ENCODE measurements at places on chromosomes 7 and 10.
A peak's percentile ranks its signal among the peaks of the same experiment; 100 is the strongest.

- DNase-seq: peak; percentile 48
These were observed 112.5 kb upstream of the ANKRD1 start for GRCh38 chr10:91033324-91033950.

DNA sequence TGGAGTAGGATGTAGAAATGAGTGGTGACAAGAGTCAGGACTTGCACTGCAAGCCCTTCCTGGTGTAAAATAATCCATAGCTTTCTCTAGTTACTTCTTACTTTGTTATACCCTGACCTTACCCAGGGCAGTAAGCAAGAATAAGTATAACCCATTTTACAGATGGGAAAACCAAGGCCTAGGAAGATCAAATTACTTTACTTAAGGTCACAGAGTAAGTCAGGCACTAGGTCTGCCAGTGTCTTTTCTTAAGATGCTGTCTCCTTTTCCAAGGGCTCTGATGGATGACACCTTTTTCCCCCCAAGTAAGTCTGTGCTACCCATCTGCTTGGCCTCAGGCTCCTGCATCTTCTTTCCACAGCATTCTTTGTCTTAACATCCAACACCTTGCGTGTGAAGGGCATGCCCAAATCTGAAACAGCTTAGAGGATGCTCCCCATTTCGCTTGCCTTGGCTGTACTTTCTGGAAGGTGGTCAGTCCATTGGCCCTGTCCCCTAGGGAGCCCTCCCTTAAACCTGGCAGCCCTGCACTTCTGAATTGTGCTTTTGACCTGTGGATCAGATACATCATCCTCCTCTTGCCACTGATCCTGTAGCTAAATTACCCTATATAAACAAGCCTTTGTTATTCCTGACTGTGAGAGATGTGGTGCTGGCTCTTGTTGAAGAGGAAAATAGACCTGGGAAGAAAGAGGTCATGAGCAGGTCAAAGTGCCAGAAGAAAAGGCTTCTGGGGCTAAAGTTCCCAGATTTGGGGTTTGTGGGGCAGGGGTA is 168.6 kb downstream of the LRMDA start:
- no peak for DNase-seq

DNA sequence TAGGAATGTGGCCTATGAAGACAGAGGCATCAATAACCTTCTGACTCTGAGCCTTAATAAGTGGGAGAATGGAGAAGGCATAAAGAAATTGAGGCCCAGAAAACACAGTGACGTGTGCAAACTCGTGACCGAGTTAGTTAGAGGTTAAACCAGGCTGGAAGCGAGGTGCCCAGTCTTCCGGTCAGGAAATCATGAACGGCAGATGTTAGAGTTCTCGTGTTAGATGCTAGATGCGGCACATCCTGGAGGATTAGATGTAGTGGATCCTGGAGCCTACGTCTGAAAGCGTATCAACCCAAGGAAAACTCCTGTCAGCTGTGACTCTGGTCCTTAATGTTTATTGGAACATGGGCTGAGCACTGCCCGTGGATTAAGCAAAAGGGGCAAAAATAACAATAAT is 275.9 kb downstream of the TCF7L2 start:
- no peak for DNase-seq

- DNase-seq: no peak
These were observed 6.1 kb downstream of the ENTPD1 start for GRCh38 chr10:95761939-95762492.

- DNase-seq: no peak
These were observed 246.2 kb downstream of the MAD1L1 start for GRCh38 chr7:1986366-1987083.

DNA sequence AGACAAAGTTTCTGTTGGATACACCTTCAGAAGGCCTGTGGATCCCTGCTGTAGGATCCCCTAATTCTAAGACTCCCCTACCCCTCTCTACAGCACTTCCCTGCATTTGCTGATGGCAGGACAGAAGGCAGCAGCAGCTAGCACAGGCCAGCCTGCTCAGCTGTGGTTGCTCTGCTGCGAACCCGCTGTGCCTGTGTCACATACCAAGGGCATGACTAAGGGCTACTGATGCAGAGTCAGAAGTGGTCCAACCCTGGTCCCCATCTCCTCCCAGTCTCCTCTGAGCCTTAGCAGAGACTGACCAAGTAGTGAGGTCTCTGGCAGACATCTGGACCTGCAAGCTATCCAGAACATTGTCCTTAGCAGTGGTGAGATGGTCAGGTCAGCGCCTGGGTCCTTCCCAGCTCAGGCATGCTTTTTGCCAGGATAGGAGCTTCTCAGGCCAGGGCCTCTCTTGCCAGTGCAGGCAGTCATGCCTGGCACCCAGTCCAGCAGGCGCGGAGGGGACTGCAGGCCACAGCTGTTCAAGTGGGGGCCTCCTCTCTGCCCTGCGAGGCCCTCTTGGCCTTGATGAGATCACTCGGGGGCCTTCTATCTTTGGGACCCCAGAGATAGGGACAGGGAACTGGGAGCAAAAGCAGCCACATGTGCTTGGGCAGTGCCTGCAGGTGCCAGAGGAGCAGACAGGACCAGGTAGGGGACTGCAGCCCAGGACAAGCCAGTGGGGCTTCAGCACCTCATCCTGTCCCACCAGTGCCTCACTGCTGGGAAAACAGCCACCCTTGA is 146.4 kb downstream of the ZNF248 start:
- DNase-seq: no peak

- DNase-seq: no peak
These were observed 7.6 kb downstream of the TCF7L2 start for GRCh38 chr10:112957640-112958092.

- DNase-seq: no peak
These were observed 97.3 kb downstream of the PIP4K2A start for GRCh38 chr10:22617051-22617450.

GRCh38 chr10:29694121-29694520 is 59.4 kb upstream of the SVIL start:
- DNase-seq: no peak

GRCh38 chr10:30041196-30042105 is 17.9 kb downstream of the JCAD start:
- DNase-seq: no peak

DNA sequence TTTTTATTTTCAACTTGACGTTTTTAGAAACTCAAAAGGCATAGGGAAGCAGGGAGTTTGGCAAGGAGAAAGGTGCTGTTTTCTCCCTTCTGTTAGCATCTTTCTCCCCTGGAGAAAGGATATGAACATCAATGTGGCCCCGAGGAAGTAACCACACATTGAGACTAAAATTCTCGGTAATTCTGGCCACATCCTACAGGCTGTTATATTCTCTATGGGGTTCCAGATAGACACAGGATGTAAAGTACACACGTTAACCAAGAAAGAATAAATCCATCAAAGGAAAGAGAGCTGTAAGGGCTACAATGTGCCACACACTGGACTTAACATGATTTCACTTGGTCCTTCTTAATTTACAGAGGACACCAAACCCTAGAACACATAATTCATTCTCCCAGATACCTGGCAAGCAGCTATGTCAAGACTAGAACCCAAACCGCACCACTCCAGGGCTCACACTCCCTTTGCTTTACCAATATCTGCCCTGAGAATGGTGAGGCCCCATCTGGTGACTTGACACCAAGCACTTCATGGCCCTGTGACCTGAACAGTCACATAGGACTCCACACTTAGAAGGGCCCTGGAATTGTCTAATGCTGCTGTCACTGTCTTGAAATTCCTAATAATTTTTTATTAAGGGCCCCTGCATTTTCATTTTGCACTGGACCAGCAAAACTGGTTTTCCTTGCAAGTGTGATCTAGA is 73.9 kb downstream of the PRLHR start:
- no peak for DNase-seq

DNA sequence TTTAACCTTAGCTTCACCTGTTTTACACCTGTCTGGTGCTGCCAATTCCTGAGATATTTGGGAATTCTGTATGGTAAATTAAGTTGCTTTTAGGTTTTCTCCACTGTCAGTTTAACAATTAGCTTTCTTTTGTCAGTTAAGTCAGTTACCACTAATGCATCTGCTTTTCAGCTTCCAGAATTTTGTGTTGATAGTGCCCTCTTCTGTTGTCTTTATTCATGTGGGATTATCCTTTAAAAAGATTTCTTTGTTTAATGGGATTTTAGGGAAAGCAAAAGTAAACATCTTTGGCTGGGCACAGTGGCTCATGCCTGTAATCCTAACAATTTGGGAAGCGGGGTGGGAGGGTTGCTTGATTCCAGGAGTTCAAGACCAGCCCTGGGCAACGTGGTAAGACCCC is 8.1 kb downstream of the TFAM start:
- no peak for DNase-seq

GRCh38 chr10:46528171-46528671 is 28.2 kb downstream of the GPRIN2 start:
- no peak for DNase-seq

DNA sequence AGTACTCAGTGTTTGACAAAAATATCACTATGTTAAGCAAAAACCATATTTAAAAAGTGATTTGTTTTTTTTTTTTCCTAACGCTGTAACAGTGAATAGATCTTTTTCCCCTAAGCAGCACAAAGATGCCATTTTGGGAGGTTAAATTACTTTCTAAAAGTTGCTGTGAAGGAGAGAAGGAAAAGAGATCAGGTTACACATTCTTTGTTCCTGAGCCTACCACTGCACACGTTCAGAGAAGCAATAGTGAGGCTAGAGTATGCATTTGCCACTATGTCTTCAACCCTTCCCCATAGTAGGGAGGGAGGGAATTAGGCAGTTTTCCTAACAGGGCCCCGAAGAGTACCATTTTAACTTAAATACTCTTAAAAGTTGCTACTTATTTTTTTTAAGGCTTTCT is 38.9 kb downstream of the BMPR1A start:
- peak; percentile 35 for DNase-seq

DNA sequence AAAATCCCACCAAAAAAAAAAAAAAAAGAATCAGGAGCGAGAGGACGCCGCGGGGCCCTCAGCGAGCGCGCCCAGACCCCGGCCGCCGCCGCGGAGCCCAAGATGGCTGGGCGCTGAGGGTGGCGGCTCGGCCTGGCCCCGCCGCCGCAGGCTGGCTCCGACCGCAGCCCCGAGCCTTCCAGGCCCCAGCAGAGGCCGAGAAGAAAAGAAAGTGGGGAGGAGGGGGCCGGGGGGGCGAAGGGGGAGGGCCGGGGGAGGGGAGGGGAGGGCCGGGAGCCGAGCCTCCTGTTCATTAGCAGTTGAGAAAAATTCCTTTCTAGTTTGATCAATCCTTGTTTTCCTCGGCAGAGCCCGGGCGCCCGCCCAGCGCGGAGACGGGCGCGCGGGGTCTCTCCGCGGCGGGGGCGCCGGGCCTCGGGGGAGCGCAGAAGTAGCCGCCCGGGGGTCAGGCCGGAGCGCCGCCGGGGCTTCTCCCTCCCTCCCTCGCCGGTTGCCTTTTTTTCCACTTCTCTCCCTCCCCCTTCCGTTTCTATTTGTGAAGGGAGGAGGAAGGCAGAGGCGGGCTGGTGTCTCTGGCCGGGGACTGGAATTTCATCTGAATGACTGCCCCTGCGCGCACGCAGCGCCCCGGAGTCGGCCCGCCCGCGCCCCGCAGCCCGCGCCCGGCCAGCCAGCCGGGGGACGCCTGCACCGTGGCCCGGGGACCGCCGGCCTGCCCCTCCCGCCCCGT is 778 bp upstream of the TRIM8 start:
- no peak for DNase-seq

- DNase-seq: no peak
These were observed 83.2 kb upstream of the BAIAP2L1 start for GRCh38 chr7:98483964-98484545.

GRCh38 chr7:27110186-27111031 is 7.9 kb upstream of the HOXA2 start:
- no peak for DNase-seq

GRCh38 chr10:11894381-11895107 is 71.4 kb downstream of the PROSER2 start:
- no peak for DNase-seq

- DNase-seq: no peak
These were observed 481.6 kb upstream of the LRRN3 start for GRCh38 chr7:110609336-110609735.

GRCh38 chr7:83837683-83838082 is 188.7 kb upstream of the SEMA3E start:
- DNase-seq: no peak

DNA sequence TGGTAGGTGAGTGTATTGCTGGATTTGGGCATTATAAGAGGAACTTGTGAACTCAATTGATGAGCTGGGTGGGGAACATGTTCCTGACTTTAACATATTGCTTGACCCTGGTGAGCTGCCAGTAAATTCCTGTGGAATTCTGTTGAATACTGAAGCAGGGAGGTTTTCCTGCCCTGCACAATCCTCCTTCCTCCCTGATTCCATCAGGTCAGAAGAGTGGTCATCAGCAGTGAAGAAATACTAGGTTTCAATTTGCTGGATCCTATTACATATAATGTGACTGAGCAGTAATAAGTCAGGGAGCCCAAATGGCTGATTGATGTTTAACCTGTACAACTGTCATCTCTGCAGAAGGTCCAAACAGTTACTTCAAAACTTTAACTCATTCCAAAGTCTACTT is 581.2 kb downstream of the SUGCT start:
- no peak for DNase-seq

DNA sequence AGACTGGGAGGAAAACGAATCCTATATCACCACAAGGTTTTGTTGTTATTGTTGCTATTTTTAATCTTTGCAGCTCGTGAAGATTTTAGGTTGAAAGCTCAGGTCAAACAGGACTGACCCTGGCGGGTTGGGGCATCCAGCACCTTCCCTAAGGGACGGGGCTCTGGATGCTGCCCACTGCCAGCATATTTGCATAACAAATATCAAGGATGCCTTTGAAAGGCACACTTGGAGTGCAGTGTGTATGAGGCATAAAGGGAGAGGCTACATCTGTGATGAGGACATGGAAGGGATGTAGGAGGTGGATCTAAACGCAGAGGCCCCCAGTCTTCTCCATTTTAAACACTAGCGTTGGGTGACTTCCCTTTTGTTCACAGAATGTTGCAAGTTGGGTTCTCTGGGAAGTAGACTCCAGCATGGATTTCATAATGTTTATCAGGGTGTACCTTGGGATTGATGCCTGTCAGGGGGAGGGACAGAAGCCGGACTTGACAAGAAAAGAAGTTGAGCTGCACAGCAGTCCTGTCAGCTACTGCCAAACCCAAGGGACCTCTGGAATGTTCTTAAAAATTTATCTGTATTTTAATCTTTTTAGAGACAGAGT is 181.1 kb upstream of the IMMP2L start:
- no peak for DNase-seq

GRCh38 chr10:125118011-125118611 is 42.3 kb downstream of the CTBP2 start:
- DNase-seq: no peak

DNA sequence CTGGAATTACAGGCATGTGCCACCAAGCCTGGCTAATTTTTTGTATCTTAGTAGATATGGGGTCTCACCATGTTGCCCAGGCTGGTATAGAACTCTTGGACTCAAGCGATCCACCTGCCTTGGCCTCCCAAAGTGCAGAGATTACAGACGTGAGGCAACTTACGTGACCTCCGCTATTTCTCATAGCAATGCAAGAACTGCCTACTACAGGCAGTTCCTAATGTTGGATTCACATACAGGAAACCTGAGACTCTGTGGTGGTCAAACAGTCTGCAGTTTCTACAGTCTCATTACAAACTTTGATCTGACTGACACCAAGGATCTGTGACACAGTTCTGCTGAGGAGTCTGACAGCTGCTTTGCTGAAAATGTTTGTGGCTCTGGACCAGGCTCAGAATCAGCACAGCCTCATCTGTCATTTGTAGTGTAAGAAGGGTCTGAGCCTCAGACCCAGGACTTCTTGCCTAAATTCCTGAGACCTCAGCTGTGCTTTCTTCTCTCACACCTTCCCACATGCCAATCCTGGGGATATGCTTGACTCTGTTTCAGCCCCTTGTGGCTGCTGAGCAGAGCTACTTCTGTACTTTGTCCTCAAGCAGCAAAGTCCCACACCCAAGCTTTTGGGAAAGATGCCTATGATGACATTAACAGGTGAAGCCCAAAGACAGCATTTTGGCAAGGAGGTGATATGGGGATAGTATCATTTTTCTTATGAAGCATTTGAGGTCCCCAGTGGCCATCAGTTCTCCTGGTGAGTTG is 48.0 kb upstream of the CYP2C9 start:
- no peak for DNase-seq
